Tibial artery (tissue), 4 donors: ENCODE measurements at places on chromosomes 4 and X.

DNA sequence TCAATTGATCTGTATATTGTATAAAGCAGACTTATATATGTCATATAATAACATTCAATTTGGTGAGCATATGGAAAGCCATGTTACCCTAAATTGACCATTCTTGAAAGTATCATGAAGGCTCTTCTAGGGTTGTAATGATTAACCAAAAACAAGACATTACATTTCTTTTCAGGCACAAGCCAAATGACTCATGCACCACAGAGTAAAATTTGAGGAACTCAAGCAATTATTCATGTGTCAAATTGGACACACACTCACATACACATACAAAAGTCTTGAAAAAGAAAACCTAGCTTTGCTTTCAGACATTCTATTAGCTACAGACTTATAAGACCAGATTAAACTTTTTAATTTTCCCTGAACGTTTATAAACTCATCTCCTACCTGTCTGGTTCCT lies 146.5 kb upstream of the PCDH18 start:
- H3K27me3 ChIP-seq = no peaks in the 10 kb centered on the region
- no peaks in the 10 kb centered on the region for H3K4me1 ChIP-seq
- H3K27ac ChIP-seq = peak overlapping the region; percentile 12
- DNase-seq = no peak
- H3K4me3 ChIP-seq = no peak overlapping the region

- no peaks in the 10 kb centered on the region for H3K4me1 ChIP-seq
- H3K36me3 ChIP-seq = no peaks in the 10 kb centered on the region
- H3K27ac ChIP-seq = no peak overlapping the region
- no peaks in the 10 kb centered on the region for H3K27me3 ChIP-seq
- no peak for DNase-seq
Observed at GRCh38 chrX:131613260-131613659, 69.4 kb downstream of the OR13H1 start.

GRCh38 chrX:105461016-105461415 lies 240.5 kb upstream of the TEX13A start:
- no peak overlapping the region for H3K27ac ChIP-seq
- H3K36me3 ChIP-seq = no peaks in the 10 kb centered on the region
- no peak for DNase-seq
- H3K27me3 ChIP-seq = no peaks in the 10 kb centered on the region
- H3K4me1 ChIP-seq = no peaks in the 10 kb centered on the region

DNA sequence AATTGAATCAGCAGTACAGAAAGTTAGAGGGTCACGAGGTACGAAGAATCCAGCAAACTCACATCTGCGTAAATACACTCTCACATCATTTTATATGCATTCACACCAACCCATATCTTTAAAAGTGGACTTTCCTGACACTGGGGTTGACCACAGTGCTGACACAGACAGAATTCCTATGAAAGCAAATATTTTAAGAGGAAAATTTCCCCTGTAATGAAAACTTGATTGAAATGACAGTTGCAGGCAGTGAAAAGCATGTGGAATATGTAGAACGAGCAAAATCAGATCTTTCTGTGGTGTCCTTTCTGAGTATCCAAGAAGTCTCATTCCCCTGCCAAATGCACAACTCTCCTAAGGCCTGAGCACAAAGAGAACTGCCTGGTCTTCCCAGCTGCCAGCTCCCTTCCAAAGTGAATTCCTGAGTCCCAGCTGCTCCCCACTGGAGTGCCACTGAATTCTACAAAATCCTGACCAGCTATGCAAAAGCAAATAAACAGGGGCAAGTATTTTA lies 50.5 kb upstream of the FAM9C start:
- H3K27me3 ChIP-seq = no peaks in the 10 kb centered on the region
- H3K4me3 ChIP-seq = no peak overlapping the region
- DNase-seq = no peak

- no peaks in the 10 kb centered on the region for H3K4me1 ChIP-seq
- no peak for DNase-seq
- no peak overlapping the region for H3K27ac ChIP-seq
- H3K36me3 ChIP-seq = no peaks in the 10 kb centered on the region
- H3K27me3 ChIP-seq = no peaks in the 10 kb centered on the region
Observed at GRCh38 chr4:87559090-87559837, 30.1 kb upstream of the SPARCL1 start.

DNA sequence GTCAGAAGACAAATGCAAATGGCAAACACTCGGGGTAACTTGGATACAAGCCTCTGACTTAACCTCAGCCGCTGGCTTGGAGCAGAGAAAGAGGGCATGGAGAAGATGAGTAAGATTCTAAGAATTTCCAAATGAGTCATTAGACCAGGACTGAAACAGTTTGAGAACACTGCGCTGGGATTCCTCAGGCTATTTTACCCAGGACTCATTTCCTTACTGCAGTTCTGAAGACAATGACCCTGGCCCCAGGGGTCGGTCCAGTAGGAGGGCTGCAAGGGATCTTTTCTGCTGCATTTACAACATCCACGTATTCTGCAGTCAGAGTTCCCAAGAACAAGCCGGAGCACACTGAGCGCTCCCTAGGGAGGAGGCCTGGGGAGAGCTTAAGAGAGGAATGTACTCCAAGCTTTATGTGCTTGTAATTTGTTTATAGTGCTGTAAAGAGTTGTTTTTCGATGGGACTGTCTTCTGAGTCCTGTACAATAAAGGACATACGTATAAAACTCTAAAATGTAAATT lies 27.3 kb upstream of the SORBS2 start:
- H3K27ac ChIP-seq = peak overlapping the region; percentile 75
- H3K4me3 ChIP-seq = no peak overlapping the region
- peak; percentile 61 for DNase-seq
- H3K36me3 ChIP-seq = no peaks in the 10 kb centered on the region

- H3K27me3 ChIP-seq = no peaks in the 10 kb centered on the region
- peak overlapping the region; percentile 89 for H3K4me3 ChIP-seq
- peak overlapping the region; percentile 98 for H3K27ac ChIP-seq
Observed at GRCh38 chrX:1391370-1391706, 575 bp downstream of the SLC25A6 start.

DNA sequence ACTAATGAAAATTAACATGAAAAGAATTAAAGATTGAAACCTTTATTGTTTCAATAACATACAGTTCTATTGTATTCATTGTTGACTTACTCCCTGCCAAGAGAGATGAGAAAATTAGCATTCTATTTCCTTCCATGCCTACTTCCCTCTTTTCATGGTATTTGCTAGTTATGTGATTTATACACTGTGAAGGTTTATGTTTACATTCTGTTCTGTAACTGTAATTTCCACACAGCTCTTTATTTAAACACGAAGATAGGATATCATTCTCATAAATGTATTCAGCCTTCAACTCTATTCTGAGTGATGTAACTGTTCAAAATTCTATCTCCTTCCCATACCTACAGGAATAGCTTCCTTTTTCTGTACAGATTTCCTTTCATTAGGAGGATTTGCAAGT lies 6.6 kb downstream of the CCDC110 start:
- no peaks in the 10 kb centered on the region for H3K27me3 ChIP-seq
- DNase-seq = no peak
- H3K4me1 ChIP-seq = peaks cover 21% of the 10 kb centered on the region
- no peak overlapping the region for H3K27ac ChIP-seq
